Thoracic aorta (tissue), 2 donors: ENCODE measurements at places on chromosomes 5 and 9. TPM values are rescaled to one million over a fixed set of nuclear protein-coding genes. Genes with fewer than 3 reads are reported as not detected.

The TEK gene
- 14.9 TPM for total RNA-seq

The CMYA5 gene
- 1.6 TPM for total RNA-seq

- no peak for DNase-seq
Measured at GRCh38 chr5:173750538-173751265, 134.3 kb upstream of the BOD1 start.

DNA sequence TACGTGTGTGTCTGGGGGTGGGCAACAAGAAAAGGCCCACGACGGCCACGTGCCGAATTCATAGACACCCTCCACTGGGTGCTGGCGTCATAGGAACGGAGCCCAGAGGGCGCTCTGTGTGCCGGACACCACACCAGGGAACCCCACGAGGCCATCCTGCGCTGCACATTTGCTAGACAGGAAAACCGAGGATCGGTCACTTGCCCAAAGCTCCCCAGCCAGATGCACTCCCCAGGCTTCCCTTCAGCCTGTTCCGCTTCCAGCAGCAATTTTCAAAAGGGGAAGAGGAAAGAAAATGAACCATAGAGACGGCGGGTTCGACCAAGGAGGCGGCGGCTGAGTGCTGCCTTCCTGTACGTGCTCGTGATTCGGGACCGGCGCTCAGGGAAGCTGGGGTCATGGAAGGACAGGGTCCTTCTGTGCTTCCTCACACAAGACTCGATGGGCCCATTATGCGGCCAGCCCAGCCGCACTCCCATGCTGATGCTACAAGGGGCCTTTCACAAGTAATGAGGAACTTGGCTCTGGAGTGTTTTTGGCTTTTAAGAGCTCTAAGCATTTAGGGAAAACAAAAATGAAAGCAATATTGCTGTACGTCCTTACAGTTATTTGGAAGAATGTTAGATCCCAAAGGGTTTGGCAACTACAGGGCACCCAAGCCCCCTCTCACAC lies 124.6 kb upstream of the SARDH start:
- no peak for DNase-seq

DNA sequence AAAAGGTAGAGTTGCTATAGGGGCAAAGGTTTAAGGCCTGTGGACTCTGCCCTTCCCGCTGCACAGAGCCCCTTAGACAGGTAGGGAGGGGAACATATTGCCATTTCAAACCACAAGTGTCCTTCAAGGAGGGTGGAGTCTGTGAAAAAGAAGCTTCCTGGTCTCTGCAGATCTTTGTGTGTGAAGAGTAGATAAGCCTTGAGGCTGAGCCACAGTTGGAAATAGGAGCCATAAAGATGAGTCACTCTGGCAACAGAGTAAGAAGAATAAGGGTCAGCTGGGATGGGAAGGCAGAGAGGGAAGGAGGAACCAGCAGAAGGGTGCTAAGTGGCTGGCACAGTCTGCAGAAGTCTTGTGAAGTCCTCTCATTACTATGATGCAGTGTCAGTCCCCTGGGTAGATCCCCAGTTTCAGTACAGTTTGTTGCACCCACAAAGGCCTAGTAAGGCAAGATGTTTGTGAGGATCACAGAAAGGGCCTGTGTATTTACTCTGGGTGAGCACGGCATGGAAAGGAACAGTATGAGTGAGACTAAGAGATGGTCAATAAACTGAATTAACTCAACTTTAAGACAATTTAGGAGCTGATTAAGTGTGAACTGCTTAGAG lies 18.1 kb downstream of the GRXCR2 start:
- DNase-seq, result no peak

- no peak for DNase-seq
Measured at GRCh38 chr9:91898451-91899218, 51.4 kb downstream of the ROR2 start.

- DNase-seq, result no peak
Measured at GRCh38 chr5:107554776-107555424, 115.8 kb downstream of the EFNA5 start.

GRCh38 chr9:127279717-127280285 lies 15.2 kb downstream of the GARNL3 start:
- no peak for DNase-seq

DNA sequence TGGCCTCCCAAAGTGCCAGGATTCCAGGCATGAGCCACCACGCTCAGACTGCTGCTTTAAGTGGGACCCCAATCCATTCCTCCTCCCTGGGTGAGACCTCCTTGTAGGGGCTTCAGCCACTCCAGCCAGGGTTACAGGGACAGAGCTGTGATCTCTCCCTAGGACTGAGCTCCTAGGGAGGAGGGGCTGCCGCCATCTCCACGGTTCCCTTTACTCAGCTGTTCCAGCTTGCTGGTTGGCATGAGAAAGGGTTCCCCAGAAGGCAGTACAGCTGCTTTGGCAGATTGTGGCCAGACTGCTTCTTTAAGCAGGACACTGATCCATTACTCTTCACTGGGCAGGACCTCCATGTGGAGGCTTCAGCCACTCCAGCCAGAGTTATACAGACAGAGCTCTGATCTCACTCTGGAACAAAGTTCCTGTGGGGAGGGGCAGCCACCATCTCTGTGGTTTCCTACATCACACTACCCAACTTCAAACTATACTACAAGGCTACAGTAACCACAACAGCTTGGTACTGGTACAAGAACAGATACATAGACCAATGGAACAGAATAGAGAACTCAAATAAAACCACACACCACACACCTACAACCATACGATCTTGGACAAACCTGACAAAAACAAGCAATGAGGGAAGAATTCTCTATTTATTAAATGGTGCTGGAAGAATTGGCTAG lies 7.2 kb downstream of the INSL6 start:
- DNase-seq, result no peak
